ENCODE measurements at places on chromosomes 11 and 22. TPM values are rescaled to one million over a fixed set of nuclear protein-coding genes. Genes with fewer than 3 reads are reported as not detected.

The MRGPRX4 gene
- not detected for total RNA-seq

The NNMT gene
- total RNA-seq: 168 TPM

The SLC43A1 gene
- total RNA-seq: 4.5 TPM

The BBOX1 gene
- total RNA-seq: not detected

The ACAT1 gene
- total RNA-seq: 193 TPM

The SCGB1C1 gene
- not detected for total RNA-seq
